Left hindlimb (tissue), 1 donor: ENCODE measurements at places on chromosomes 4 and X.

- no peak for DNase-seq
These were observed 161.7 kb downstream of the EMCN start for GRCh38 chr4:100356172-100356571.

- no peak for DNase-seq
These were observed 17.8 kb downstream of the HSD17B13 start for GRCh38 chr4:87304745-87305432.

GRCh38 chrX:77434962-77435361 is 12.2 kb upstream of the FGF16 start:
- no peak for DNase-seq

DNA sequence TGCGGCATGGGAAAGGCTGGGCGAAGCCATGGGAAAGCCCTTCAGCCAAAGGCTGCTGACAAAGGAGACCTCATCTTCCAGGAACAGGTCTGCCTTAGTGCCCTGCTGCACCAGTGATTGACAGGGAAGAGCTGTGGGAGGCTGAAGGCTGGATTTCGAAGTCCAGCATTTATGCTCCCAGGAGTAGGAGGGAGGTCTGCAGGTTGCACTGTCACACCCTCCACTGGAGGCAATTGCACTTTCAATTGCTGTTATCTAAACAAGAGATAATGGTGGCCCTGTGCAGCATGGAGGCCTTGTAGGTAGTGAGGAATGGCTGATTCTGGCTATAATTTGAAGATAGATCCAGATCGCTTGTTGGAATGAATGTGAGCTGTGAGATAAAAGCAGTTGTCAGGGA is 43.7 kb downstream of the FAM114A1 start:
- no peak for DNase-seq

DNA sequence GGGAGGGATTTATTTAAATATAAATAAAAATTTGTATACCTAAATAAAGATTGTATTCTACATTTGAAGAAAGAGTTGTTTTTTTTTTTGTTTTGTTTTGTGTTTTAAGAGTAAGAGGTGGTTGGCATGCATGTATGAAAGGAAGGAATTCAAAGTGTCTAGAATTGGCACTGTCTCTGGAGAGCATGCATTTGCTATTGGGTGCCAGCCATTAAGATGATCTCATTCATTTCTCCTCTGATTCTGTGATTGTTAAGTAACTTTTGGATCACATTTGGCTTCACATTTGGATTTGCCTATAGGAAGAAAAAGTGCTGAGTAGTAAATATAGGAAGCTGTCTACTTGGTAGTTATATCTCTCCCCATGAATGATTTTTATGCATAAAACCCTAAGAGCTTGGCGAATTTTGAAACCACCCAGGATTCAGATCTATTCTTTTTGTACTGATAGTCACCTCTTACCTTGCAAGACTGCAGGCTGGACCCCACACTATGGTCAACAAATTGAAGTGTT is 7.8 kb upstream of the BOD1L1 start:
- no peak for DNase-seq

DNA sequence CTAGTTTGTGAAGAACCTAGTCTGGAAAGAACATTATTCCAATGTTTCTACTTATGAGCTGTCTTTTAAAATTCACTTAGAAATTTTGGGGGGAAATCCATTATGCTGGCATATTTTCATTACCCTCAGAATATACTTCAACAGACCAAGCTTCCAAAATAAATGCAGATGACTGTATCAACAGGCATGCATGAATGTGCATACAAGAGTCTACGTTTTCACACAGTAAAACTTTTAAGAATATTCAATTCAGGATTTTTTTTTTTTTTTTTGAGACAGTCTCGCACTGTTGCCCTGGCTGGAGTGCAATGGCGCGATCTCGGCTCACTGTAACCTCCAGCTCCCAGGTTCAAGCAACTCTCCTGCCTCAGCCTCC is 49.7 kb downstream of the ABCG2 start:
- DNase-seq: no peak

DNA sequence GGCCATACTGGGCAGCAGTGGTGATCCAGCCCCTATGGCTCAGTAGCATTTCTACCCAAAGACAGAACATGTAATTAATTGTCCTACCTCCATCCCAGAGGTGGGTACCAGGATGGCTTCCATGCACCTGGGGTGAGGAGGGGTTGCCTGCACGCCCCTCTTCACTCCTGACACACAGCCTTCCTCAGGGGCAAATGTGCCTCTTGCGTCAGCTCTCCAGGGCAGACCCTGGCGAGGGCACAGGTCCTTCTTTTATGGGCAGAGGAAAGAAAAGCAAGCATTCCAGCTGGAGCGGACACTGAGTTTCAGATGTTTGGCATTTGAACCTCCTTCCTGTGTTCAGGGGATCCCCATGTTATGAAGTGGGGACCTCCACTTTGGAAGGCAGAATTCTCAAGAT is 95.6 kb downstream of the PHKA2 start:
- DNase-seq: no peak

DNA sequence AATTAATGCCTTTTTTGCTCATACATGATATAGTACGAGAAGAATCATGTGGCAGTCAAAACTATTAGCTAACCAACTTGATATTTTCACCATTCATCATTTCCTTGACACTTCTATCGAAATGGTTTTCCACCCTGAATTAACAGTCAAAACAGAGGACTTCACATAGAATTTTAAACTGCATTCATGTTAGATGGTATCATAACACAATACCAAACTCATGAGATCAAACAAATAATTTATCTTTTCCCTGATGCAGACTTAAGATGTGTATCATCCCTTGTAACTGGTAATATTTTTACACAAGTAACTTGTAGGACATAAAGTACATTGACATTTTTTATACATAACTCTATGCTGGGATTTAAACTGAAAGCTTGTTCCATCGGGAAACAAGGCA is 18.2 kb upstream of the ANTXR2 start:
- no peak for DNase-seq

DNA sequence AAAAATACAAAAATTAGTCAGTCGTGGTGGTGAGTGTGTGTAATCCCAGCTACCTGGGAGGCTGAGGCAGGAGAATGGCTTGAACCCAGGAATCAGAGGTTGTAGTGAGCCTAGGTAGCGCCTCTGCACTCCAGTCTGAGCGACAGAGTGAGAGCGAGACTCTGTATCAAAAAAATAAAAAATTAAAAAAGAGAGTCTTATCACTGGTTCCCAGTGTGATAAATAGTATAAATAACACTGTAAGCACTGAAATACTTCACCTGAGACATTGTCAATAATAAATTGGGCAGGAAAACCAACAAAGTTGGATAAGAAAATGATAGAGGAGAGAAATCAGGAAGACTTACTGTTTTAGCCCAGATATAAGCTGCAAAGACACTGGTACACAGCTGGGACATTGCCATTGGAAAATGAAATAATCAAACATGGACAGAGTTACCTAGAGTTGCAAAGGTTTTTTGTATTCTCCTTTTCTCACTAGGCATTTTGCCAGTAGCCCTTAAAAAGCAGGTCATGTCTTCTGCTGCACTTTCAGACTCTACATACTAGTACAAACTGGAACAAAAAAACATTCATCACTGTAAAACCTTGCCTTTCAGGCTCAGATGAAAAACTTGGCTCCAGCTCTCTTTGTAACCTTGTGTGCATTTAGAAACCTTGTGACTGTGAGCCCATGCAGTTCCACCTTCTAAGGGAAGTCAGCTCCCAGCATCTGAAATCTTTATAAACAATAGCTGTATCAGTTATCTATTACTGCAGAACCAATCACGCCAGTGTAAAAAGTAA is 55.0 kb upstream of the PPP1R2C start:
- DNase-seq: no peak

- DNase-seq: no peak
These were observed 66.1 kb upstream of the SOD3 start for GRCh38 chr4:24729119-24729730.

DNA sequence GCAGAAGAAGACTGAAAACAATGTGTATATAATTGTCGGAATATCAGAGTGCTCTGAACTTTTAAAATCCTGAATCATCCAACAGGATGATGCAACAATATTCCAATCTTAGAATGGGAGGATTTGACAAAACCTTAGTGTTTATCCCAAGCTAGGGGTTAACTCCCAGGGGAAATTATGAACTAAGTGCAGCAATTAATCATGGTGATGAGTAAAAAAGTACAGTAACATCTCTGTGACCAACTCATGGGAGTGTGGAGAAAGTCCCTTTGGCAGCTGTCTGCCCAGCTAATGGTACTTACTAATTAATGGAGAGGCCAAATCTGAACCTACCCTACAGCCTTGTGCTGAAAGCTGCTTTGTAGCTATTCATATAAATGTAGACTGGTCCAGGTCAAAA is 257.6 kb upstream of the DDX53 start:
- no peak for DNase-seq

DNA sequence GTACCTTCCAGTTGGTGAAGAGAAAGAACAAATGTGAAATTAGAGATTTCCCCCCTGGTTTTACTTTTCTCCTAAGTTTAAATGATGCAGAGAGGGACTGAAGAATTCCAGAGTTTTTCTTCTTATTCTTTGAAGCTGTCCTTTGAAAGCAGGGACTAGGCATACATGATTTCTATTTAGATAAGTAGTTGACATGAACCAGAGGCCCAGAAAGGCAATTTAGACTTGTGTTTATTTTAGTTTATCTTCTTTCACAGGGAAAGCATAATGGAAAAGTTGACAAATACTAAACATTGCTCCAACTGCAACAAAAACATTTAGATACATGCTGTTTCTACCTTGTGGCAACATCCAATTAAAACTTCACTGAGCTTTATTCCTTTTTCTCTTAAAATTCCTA is 32.0 kb downstream of the PTPN13 start:
- no peak for DNase-seq

DNA sequence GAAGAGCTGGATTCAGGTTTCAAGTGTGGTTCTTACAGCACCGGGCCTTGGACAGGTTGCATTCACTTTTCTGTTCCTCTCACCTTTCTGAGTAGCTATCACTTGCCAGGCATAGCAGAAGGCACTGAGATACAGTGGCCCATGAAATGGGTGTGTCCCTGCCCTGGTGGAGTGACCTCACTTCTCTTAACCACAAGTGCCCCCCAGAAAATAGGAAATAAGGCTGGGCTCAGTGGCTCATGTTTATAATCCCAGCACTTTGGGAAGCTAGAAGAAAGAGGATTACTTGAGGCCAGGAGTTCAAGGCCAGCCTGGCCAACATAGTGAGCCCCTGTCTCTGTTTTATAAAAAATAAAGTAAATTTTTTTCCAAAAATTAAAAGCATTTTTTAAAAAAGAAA is 101.7 kb upstream of the KIT start:
- no peak for DNase-seq

DNA sequence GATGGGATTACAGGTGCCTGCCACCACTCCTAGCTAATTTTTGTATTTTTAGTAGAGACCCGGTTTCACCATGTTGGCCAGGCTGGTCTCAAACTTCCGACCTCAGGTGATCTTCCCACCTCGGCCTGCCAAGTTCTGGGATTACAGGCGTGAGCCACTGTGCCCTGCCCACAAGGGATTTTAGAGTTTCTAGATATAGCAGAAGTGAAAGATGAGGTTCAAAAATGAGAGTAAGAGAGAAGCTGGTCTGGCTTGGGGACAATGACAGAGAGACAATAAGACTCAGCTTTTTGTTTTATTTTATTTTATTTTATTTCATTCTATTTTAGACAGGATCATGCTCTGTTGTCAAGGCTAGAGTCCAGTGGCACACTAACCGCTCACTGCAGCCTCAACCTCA is 30.6 kb downstream of the TRIM61 start:
- DNase-seq: no peak

GRCh38 chr4:8006471-8006870 is 66.8 kb upstream of the AFAP1 start:
- no peak for DNase-seq

- DNase-seq: no peak
These were observed 947.5 kb downstream of the PCDH7 start for GRCh38 chr4:31667686-31668085.

- DNase-seq: no peak
These were observed 26.0 kb upstream of the CXCL2 start for GRCh38 chr4:74125029-74125428.

DNA sequence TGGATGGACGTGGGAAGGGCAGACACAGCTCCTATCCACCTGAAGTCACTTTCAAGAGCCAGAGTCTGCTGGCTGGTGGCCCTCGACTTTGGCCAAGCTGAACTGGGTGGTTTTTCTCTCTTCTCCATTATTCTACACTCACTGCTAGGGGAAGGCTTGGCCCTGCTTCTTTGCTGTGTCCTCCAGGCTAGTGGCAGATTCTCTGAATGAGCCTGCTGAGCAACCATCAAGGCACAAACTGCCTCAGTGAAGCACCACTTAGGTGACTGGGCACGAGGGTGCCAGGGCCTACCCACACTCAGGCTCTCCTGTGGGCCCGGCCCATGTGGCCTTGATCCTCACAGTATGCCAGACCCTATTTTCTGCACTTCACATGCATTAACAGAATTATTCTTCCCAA is 92.0 kb downstream of the PJA1 start:
- no peak for DNase-seq

DNA sequence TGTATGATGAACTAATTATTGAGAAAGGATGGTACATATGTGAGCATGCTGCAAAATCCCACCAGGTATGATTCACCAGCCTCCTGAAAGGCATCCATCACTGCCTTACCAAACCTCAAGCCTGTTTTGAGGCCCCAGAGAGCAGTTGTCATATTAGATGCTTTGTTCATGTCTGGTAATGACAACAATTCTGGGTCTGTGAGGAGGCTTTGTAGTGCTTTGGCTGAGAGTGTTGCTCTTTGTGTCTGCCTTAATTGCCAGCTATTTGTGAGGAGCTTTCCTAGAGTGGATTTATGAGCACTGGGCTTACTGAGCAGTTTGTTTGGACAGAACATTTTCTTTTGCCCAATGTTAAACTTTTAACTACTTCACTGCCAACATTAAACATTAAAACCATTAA is 69.2 kb downstream of the HEPH start:
- DNase-seq: no peak

- DNase-seq: no peak
These were observed 131.8 kb downstream of the NBDY start for GRCh38 chrX:56860888-56861287.

DNA sequence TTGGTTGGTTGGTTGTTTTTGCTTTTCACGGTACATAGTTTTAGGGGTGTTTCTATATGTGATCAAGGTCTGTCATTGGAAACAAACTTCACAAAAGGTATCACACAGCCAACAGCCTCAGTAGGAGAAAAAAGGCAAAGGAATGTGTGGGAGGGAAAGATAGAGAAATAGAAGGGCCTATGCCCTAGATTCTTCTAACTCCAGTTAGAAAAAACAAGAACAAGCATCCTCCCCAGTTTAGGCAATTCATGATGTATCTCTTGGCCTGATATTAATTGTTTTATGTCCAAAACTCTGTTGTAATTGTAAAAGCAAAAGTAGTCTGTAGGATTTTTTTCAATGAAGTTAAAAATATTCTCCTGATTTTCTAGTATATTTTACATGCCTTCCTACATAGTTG is 192.4 kb upstream of the EDNRA start:
- DNase-seq: no peak

GRCh38 chrX:136598631-136599030 is 49.3 kb upstream of the CD40LG start:
- DNase-seq: no peak

DNA sequence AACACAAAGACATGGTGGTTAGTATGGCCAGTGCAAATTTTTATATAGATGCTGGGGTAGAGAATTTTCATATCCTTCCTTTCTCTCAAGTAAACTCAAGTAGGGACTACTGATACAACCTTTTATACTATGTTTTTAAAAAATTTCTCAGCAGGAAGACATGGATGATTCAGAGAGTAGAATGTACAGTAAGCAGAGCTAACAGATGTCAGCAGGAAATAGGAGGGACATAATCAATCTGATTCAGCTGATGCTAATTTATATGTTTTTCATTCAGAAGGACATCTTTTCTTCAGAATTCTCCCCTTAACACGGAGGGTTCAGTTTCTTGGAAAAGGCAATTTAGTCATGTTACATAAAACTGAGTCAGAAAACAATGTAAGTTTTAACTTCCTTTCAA is 95.4 kb downstream of the GRIA2 start:
- no peak for DNase-seq
